ENCODE measurements at places on chromosomes 1 and 21.

DNA sequence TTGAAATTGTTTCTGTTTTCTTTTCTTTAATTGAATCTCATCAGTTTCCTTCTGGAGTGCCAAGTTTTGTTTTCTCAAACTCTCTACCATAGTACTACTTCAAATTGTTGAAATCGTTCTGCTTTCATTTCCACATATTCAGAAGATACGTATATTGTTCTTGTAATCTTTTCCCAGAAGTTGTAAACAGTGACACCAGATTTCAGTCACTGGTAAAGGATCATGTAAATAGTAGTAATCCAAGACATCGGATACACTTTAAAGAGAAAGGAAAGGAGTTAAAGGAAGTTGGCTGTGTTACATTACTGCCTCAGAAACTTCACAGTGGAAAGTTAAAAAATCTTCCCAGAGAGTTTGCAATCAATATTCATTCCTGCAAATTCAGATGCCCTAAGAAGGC lies 67.5 kb downstream of the RGL1 start:
- no peak for DNase-seq

GRCh38 chr1:159897962-159898361 lies 2.0 kb downstream of the CFAP45 start:
- DNase-seq: no peak

GRCh38 chr1:205927247-205927646 lies 16.0 kb downstream of the SLC26A9 start:
- DNase-seq: no peak

DNA sequence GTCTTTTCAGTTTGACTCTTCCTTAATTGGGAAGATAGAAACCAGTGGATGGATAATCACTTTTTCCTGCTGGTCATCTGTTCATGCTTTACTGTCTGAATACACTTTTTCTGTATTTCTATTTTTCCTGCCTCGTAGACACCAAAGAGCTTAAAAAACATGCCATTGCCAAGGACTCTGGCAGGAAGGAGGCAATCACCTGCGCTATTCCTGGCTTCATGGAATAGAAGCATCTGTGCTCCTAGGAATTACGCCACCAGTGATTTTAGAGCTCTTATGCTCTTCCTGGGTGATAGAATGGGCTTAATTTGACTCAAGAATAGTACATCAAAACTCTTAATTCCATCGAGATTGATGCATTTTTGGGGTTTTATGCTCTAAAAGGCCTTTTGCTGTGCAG lies 15.7 kb downstream of the OR2B11 start:
- no peak for DNase-seq

- DNase-seq: no peak
Measured at GRCh38 chr1:30242168-30242567, 481.2 kb downstream of the MATN1 start.

DNA sequence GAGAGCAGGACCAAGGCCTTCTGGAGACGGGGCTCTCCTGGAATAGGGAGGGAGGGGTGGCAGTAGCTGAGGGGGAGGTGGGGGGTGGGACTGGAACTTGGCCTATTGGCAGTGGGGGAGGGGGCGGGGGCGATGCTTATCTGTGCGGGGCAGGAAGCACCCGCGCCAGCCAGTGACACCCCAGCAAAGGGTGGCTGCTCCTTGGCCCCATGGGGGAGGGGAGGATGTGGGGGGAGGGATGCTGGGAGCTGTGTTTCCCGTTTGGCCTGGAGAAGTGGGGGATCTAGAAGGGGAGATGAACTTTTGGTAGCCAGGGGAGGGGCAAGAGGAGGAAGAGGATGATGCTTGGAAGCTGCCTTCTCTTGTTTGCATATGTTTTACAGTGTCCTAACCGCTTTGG lies 11.0 kb downstream of the ZBTB7B start:
- no peak for DNase-seq

DNA sequence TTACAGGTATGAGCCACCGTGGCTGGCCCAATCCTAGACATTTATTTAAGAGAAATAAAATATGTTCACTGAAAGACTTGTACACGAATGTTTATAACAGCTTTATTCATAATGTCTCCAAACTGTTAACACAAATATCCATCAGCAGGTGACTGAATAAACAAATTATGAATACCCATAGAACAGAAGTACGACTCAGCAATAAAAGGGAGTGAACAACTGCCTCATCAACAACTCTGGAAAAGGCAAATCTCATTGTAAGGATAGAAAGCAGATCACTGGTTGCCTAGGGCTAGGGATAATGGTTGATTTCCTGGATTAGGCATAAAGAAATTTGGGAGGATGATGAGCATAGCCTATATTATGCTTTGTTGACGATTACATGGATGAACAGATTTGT lies 41.7 kb downstream of the GABPA start:
- no peak for DNase-seq

- no peak for DNase-seq
Measured at GRCh38 chr21:38851101-38851500, 45.4 kb downstream of the ETS2 start.

GRCh38 chr1:226199971-226200370 lies 13.4 kb upstream of the ACBD3 start:
- no peak for DNase-seq

GRCh38 chr1:29912425-29912824 lies 676.1 kb downstream of the PTPRU start:
- peak; percentile 47 for DNase-seq

GRCh38 chr1:116571215-116571919 lies 541 bp upstream of the CD58 start:
- no peak for DNase-seq

DNA sequence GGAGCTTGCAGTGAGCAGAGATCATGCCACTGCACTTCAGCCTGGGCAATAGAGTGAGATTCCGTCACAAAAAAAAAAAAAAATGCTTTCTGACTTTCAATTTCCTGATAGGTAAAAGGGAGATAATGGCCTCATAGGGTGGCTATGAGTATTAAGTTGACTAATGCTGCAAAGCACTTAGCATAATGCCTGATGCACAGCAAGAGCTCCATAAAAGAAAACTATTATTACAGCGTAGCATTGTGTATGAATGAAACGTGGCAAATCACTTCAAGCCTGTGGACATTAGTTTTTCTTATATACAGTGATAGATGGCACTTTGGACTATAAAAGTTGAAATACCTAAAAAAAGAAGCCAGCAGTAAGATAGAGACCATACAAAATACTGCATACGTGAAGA lies 16.8 kb downstream of the FNDC7 start:
- DNase-seq: no peak

DNA sequence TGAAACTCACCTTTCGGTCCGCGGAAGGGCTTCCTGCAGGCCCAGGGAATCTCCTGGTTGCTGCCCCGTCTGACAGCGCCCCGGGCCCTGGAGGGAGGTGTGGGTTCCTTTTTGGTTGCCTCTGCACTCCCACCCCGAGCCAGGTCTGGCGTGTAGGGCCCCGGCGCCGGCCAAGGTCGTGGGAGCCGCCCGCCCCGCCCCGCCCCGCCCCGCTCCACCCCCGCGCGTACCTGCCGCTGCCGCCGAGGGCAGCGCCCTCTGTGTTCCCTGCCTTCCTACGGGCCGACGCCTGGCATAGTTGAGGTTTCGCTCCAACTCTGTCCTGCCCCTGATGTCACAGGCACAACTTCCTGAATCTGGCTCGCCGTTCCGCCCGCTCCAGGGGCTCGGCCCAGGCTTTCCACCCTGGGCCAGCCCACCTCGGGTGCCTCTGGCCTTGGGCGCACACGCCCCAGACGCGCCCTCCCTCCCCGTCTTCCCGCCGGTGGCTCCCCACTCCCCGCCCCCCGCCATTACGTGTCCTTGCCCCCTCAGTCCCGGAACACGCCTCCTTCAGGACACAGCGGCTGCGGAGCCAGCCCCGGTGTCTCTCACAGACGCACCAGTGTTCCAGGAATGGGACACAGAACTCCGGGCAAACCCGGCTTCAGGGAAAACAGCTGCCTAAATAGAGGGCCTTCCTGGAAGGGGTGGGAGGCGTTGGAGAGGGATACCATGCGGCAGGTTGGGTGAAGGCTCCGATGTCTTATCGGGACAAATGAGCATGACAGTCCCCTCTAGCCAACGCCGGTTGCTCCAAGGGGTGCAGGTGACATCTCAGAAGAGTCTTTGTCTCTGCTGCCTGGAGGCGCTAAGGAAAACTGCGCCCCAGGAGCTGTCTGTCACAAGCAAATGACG lies at the start of gene KIAA0040:
Gene KIAA0040 (minus strand): TSS at position 147 of the 897 bp plus-strand sequence. CDS start 31,763 bp downstream, outside the sequence.
- DNase-seq: peak; percentile 70

- DNase-seq: no peak
Measured at GRCh38 chr21:46551636-46552241, 53.1 kb downstream of the S100B start.

- no peak for DNase-seq
Measured at GRCh38 chr1:26170472-26170821, 739 bp downstream of the ZNF593 start.

DNA sequence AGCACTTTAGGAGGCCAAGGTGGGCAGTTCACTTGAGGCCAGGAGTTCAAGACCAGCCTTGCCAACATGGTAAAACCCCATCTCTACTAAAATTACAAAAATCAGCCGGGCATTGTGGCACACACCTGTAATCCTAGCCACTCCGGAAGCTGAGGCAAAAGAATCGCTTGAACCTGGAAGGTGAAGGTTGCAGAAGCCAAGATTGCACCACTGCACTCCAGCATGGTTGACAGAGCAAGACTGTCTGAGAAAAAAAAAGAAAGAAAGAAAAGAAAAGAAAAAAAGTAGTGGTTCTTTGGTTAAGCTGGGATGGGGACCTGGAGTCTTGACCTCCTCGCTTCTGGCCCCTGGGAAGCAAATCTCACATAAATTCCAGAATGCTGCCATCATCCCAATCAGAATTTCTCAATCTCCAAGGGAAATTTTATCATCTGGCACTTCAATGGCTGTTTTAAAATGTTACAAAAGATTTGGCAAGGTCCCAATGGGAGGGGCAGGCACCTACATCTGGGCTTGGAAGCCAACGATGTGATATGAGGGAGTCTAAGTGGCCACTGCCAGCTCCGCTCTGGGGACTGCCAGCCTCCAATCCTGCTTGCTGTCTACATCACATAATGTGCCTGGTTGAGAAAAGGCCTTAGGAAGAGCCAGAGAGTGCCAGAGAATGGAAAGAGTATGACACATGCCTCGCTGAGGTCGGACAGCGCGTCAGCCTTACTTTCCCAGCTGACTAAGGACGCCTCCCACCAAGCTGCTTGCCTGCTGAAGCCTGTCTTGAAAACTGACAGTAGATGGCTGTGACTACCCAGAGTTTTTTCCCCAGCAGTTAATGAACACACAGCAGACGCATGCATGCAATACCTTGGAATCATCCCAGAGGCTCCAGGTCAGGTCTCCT lies 42.1 kb upstream of the SRP9 start:
- peak; percentile 99 for DNase-seq

All from bronchial epithelial cell (primary cell).